ENCODE measurements at places on chromosomes 7 and 10.

GRCh38 chr7:20402747-20403230 is 72.1 kb downstream of the ITGB8 start:
- no peak for DNase-seq

- DNase-seq, result no peak
Observed at GRCh38 chr10:71223347-71224058, 11.1 kb downstream of the UNC5B start.

- DNase-seq, result no peak
Observed at GRCh38 chr7:18345641-18346234, 149.8 kb upstream of the HDAC9 start.

- no peak for DNase-seq
Observed at GRCh38 chr7:81140252-81140651, 221.4 kb upstream of the SEMA3C start.

DNA sequence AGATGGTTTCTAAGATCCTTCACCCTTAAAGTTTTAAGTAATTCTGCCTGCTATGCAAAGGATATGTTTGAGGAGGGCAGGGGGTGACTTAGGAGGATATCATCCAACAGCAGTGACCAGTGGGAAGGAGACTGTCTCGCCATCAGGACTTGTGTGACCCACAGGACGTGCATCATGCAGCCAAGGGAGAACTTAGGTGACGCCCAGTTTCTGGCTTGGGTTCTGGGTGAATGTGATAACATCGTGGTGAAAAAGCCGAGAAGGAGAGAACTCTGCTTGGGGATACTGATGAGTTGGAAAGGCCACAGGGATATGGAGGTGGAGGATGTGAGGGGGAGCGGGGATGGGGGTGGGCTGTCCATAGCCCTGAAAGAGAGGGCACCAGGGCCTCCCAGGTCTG is 3.8 kb downstream of the WIPI2 start:
- no peak for DNase-seq

DNA sequence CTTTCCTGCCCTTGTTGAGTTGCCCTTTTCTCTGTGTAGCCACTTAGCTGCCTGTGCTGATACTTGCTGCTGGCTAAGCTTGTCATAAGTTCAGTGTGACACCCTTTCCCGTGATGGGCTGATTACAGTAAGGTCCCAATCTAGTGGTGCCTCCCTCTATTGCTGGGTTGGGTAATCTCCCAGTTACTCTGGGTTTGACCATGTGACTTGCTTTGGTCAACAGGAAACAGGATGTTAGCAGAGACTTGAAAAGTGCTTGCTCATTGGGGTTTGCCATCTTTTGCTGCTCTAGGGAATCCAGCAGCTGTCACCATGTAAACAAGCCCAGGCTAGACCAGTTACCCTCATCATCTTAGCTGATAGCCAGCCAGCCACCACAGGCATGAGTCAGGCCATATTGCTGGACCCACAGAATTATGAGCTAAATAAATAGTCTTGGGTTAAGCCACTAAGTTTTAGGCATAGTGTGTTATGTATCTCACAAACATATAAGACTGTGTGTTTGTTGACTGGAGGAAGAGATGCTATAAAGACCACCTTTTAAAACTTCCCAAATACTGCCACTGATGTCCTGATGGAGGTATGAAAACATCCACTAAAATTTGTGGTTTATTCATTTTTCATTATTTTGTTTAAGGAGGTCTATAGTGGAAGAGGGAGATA is 4.0 kb upstream of the LEP start:
- DNase-seq, result no peak

DNA sequence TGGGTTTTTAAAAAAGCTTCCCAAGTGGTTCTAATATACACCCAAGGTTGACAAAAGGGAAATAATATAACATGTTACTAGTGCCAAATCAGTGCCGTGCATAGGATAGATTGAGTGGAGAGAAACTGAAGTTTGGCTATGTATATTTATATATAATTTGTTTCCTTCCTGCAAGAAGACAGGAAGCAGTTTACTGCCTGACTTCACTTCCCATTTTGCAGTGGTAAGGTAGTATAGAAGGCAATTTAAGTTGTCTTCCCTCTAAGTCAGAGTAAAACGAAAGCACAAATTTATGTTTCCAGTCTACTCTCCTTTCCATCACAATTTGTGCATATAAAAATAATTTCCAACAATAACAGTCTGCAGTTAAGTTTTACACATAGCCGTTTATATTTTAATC is 3.4 kb upstream of the HYCC1 start:
- DNase-seq, result no peak
